Activated CD4-positive, CD25-positive, alpha-beta regulatory T cell (primary cell): ENCODE measurements at places on chromosomes 1 and 21.

- DNase-seq = no peak
Measured at GRCh38 chr21:23471877-23472276, 2135.4 kb downstream of the MRPL39 start.

DNA sequence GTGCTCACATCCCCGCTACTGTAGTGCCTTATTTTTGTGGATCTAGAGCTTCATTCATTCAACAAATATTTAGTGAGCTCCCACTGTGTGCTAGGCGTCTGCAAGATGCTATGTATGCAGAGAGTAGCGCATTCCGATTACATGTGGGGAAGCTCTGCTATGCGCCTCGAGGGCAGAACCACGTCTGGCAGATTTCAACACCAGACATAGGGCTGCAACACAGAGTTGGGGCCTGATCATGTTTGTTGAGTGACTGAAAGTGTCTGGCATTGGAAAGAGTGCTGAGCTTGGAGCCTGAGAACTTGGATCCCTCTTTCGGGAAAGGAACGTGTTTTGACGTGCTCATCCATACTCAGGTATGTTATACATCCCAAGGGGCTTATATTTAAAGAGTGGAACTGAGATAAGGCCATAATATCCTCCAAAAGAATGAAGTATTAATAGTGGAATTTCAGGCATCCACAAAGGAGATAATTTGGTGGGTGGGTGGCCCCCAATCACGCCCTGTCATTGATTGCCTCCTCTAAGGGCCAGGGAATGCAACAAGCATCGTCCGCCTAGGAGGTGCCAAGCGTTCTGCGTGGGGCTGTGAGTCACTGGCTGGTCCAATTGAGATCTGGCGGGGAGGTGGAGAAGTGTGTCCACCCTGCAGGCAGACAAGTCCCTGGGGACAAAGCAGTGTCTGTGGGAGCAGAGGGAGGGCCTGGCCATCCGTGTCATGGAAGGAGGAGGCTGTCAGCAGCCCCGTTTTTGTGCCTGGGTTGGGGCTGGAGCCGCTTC is 62.8 kb upstream of the ZBTB40 start:
- DNase-seq = no peak

DNA sequence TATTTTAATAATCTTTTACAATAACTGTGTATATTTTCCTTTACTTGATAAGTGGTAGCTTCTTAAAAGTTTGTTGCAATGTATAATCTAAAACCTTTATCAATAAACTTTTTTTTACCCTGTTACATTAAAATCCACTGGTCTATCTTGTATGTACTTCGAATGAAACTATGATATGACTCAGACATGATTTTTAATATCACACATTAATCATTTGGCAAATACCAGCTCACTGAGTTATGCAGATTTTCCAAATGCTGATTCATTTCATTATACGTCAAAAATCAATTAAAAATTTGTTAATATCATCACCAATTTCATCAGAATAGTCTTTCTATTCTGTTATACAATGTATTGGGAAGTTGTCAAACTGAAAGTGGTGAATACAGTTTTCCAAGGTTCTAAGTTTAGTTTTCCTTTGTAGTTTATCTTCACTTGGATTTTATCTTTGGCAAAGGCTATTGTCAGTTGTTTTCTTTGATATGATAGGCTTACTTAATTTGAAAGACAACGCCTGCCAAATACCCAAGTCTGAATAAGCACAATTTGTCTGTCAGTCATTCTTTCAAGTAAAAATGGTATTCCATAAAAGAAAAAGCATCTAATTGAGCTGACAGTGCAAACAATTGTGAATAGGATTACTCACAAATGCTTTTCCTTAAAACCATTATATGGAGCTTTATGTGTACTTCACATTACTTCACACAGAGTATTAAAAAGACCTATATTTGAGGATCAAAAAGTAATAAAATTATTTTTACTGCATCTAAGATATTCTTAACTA is 127.0 kb downstream of the NME7 start:
- no peak for DNase-seq

GRCh38 chr1:106680776-106681344 is 375.6 kb upstream of the PRMT6 start:
- no peak for DNase-seq

DNA sequence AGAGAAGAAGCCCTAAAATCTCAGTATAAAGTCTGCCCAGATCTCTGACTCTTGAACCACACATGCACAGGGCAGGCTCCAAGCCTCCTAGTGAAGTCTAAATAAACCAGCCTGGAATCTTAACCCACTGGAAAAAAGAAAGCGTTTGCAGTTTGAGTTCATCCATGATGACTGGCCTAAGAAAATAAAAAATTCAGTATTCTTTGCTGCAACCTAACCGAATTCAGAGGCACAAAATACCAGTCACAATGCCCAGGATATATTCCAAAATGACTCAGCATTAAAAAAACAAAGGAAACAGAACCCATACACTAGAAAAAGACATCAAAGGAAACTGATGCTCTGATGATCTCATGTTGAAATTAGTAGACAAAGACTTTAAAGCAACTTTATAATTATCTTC is 269.2 kb downstream of the SDCCAG8 start:
- DNase-seq = no peak

GRCh38 chr1:226132728-226133503 is 53.6 kb downstream of the ACBD3 start:
- no peak for DNase-seq
